ENCODE measurements at places on chromosomes 6 and 20. TPM values are rescaled to one million over a fixed set of nuclear protein-coding genes. Genes with fewer than 3 reads are reported as not detected.

DNA sequence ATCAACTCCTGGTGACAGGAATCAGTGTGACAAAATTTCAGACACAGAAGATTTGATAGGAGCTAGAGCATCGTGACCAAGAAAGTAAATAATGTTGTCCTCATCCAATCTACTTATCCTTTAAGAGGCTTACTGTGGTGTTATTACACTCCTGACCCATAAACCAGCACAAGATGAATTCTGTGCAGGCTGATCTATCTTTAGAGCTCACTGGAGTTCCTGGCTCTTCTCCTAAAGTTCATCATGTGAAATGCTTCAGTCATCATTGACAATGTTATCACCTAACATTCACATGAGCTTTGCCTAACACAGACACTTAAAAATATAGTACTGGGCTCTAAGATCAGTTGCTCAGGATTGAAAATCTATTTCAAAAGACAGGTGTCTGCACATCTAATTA lies 271.0 kb upstream of the HSF2 start:
- no peak for DNase-seq

GRCh38 chr6:18249271-18249670 lies 15.1 kb downstream of the DEK start:
- DNase-seq = no peak

DNA sequence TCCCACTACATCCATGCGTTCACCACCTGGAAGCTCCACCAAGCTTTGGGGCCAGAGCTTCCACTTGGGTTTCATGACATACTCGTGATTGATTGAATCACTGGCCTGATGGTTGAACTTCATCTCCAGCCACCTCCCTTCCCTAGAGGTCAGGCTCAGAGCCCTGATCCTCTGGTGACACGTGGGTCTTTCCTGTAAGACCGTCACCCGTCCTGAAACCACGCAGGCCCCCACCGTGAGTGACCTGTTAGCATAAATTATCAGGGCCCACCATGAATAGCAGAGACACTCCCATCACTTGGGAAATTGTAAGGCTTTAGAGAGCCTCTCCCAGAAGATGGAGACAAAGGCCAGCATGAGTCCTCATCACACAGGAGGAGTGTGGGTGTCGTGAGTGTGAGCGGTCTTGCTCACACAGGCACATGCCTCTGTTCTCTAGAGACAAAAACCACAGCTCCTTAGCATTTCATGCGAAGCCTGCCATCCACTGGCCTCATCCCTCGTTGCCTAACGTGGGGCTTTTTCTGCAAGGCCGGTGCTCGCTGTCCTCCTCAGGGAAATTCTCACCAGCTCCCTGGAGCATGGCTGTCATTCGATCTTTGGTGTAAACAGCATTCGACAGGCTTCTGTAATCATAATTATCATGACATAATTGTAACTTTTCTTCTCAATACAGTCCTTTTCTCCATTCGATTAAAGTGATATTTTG lies 65.1 kb upstream of the DUSP22 start:
- no peak for DNase-seq

- no peak for DNase-seq
These were observed 81.0 kb upstream of the ASF1A start for GRCh38 chr6:118812970-118813369.

- no peak for DNase-seq
These were observed 485.4 kb downstream of the CDKAL1 start for GRCh38 chr6:21019614-21020013.

DNA sequence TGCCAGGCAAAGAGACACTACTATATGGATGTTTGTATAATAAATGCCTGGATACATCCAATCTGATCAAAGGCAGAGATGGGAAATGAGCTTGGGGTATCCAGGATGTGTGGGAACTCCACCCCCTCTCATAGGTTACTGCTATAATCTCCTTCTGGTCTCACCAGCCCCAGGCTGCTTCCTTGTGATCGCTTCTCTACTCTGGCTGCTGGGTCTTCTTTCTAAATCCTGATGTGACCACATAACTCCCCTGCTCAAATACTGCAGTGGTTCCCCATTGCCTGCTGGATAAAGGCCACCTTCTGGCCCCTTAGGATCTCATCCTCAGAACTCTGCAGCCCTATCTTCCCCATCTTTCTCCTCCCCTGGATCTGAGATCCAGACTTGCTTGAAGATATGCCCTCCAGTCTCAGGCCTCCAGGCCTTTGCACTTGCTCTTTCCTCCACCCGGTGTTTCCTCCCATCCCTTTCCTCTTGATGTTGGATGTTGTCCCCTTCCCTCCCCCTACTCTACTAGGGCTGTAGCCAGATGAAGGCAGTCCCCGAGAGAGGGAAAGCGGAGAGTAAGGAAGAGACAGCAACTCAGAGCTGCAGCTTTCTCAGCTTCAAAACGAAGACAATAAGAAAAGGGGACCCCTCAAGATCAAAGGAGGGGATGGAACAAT lies 828 bp upstream of the XKR7 start:
- DNase-seq = no peak

- no peak for DNase-seq
These were observed 111.3 kb downstream of the TNFAIP3 start for GRCh38 chr6:137978252-137978896.

DNA sequence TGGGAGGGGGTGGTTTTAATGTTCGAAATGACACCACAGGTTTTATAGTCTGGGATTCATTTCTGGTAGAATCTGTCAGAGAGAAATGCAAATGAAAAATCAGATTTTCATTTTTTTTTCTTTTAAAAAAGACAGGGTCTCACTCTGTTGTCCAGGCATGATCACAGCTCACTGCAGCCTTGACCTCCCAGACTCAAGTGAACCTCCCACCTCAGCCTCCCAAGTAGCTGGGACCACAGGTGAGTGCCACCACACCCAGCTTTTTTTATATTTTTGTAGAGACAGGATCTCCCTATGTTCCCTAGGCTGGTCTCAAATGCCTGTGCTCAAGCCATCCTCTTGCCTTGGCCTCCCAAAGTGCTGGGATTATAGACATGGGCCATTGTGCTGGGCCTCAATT lies 2.4 kb upstream of the ADNP start:
- DNase-seq = no peak

DNA sequence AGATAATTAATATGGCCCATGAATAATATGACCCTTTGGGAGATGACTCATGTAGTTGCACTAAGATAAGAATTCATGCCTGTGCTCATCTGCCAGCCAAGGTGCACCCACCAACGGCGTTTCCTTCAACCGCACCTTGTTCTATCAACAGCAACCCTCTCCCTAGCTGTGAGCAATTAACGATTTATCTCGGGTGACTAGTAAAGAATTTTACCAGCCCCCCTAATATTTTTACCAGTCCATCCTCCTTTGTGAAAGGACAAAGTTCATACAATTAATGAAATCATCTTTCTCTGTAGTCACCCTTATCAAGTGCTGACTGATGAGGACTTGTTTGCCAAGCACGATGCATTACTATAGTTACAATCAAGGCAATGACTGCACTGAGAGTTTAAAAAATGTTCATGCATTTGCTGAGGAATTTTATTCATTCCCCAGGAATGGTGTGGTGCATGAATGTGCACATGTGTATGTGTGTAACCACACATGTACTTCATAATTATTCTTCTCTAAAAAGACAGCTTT lies 118.7 kb downstream of the SMOC2 start:
- DNase-seq = peak; percentile 42

The HLA-DPA1 gene
- 87.1 TPM for total RNA-seq

The DEFB110 gene
- not detected for total RNA-seq

The TCP11 gene
- 1.7 TPM for total RNA-seq

The ADGRF1 gene
- 0.17 TPM for total RNA-seq

The ARG1 gene
- 201 TPM for total RNA-seq

The ERVFRD-1 gene
- total RNA-seq = 0.42 TPM

The CPNE5 gene
- 0.23 TPM for total RNA-seq

The SMLR1 gene
- not detected for total RNA-seq
